ENCODE measurements at places on chromosomes 6 and 20.

GRCh38 chr6:142028527-142028926 lies 104.2 kb upstream of the GJE1 start:
- DNase-seq, result no peak

- DNase-seq, result no peak
These were observed 50.1 kb downstream of the TRERF1 start for GRCh38 chr6:42401613-42401951.

DNA sequence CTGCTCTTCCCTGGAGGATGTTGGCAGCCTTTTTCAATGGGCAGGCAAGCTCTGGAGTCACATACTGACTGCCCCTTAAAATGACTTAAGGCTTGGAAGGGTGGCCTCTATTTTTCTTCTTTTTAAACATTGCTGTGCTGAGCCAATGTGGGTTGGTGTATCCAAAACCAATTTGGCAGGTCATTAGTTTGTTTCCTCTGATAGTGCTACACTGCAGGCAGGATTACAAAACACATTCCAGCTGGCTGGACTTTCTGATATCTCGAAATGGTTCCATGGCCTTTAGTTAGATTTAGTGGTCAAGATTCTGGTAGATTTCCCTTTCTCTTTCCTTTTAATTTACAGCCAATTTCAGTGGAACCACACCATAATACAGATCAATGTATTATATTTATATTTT lies 28.1 kb upstream of the BMP2 start:
- DNase-seq, result no peak

DNA sequence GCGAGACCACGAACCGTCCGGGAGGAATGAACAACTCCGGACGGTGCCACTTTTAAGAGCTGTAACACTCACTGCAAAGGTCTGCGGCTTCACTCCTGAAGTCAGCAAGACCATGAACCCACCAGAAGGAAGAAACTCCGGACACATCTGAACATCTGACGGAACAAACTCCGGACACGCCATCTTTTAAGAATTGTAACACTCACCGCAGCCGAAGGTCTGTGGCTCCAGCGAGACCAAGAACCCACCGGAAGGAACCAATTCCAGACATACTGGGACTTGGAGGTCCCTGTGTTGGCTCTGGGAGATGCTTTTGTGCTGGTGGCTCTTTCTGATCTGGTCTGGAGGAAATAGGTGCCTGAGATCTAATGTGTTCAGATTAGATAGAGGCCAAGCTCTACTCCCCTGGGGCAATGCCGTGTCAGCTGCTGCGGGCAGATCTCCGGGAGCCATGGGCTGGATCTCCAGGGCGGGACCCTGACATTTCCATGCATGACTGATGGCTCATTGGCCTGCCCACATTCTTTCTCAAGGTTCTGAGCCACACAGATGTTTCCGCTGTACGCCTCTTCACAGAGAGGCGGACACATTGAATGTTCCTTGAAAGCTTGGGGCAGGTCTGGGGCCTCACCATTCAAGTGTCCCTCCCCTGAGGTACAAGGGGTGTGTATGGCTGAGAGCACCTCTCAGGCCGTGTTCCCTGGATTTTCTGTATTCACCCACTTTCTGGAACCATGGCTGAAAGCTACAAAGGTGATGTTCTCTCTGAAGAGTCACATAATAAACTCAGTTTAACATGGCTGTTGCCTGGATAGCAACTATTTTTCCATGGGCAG lies 29.3 kb downstream of the GMPR start:
- no peak for DNase-seq

GRCh38 chr6:167825332-167826229 lies 1.1 kb upstream of the AFDN start:
- peak; percentile 22 for DNase-seq

- DNase-seq, result no peak
These were observed 37.5 kb downstream of the AIG1 start for GRCh38 chr6:143098054-143098671.
